Bone marrow (tissue), 2 donors: ENCODE measurements at places on chromosomes 5 and 9.

DNA sequence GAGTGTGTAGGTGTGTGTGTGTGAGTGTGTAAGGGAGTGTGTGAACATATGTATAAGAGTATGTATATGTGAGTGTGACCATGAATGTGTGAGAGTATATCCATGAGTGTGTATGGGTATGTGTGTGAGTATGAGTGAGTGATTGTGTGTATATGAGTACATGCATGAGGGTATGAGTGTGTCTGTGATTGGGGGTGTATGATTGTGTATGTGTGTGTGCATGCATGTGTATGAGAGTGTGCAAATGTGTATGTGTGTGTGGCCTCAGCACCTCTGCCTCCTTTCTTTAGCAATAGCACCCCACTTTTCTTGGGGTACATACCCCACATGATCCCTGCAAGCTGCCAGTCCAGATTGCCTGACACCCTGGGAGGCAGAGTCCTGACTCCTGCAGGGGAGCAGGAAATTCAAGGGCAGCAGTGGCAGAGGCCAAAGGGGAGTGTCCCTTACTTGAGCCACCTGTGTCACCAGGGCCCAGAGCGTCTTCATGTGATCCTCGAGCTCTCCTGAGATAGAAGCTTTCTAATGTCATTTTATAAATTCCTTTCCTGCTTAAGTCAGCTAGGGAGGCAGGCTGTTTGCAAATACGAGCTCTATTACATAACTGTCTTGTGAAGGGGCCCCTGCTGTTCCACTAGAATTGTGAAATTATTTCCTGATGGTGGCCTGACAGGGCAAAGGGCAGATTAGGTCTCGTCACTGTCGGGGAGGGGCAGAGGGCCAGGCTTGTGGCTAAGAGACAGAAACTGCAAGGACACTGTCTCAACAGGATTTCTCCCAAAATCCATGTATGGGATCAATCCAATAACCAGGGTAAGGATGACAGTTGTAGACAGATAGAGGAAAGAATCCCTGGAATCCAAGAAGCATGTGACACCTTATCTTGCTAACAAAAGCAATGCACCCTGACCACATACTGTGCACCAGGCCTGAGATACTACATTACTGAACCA, 389.1 kb downstream of the GADD45G start:
- DNase-seq, result peak; percentile 28

DNA sequence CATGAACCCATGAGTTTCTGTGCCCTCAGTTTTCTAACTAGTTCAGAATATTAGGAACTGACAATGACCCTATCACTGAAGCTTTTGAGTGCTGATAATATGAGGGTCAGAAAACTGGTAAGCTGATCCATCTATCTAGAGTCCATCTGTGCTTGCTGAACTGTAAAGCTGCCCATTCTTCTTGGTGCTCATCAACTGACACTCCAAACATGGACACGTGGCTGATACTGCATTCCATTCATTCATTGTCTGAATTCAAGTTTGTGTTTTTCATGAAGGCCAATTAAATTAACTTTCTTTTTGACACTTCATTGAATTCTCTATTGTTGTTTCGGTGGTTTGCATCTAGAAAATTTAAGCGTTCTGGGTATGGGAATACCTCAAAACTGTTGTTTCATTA, 17.6 kb downstream of the NREP start:
- no peak for DNase-seq

- DNase-seq, result no peak
Observed at GRCh38 chr5:62029303-62029702, 276.7 kb upstream of the KIF2A start.

DNA sequence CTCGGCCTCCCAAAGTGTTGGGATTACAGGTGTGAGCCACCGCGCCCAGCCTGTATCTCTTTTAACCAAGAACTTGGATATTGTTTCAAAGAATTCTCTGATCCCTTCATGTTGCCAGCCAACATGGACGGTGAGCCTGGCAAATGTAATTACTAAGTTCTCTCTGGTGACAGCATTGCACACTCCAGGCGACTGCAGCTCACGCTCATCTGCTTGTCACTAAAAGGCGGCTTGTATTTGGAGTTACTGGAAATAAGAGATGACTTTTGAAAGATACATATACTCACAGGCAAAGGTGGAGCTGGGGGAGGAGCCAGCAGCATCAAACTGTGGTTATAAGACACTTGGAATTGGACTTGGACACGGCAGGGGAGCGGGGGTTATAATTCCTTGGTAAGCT, 172.3 kb downstream of the SLIT3 start:
- DNase-seq, result no peak

GRCh38 chr9:21450733-21451394, 10.6 kb downstream of the IFNA1 start:
- no peak for DNase-seq

- DNase-seq, result no peak
Observed at GRCh38 chr9:132754236-132754635, 84.0 kb downstream of the GTF3C4 start.

DNA sequence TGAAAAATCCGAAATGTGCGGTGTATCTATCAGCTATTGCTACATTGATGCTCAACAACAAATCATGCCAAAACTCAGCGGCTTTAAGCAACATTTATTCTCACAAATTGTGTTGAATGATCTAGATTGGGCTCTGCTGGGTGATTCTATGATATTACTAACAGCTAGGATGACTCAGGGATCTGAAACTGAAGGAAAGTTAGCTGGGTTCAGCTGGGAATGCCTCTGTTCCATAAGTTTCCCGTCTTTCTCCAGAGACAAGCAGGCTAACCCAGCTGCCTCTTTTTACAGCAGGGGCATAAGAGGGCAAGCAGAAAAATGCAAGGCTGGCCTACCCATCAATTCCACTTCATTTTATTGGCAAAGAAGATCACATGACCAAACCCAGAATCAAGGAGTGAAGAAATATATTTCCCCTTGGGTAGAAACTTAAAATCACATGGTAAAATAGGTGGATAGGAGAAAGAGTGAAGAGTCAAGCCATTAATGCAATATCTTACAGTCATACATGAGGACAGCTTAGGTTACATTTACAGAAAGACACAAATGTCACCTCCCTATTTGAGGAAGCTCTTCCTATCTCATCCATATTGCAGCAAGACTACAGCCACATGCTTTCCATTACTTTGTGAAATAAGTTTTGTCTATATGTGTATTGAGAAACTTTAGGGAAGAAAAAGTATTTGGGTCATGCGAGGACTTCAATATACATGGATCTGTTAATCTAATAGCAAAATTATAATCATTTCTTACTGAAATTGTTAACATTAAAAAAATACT, 30.8 kb downstream of the IL7R start:
- no peak for DNase-seq

- DNase-seq, result peak; percentile 20
Observed at GRCh38 chr9:105858006-105858690, 163.8 kb downstream of the TMEM38B start.

DNA sequence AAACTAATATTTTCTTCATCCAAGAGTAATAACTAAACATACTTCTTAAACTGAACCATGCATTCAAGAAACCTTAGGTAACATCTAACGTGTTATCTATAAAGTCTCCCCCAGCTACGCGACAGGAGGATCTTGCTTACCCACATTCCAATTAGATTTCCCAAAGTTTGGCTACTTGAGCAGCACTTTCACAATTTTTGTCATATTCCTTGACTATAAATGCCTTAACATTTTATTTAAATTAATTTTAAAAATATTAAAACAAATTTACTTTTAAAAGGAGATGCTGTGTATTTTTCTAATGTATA, 25.3 kb upstream of the IFNE start:
- DNase-seq, result no peak

- no peak for DNase-seq
Observed at GRCh38 chr5:32865475-32865874, 154.4 kb downstream of the NPR3 start.

- no peak for DNase-seq
Observed at GRCh38 chr9:7169717-7170389, 412.1 kb downstream of the KDM4C start.

GRCh38 chr5:159208514-159209437, 577 bp downstream of the RNF145 start:
- DNase-seq, result no peak
